Hematopoietic multipotent progenitor cell treated with erythropoietin and hydrocortisone succinate and interleukin-3 and kit ligand, for 15 days (in vitro differentiated cells): ENCODE measurements at places on chromosomes 6 and 20.
A peak's percentile ranks its signal among the peaks of the same experiment; 100 is the strongest.

GRCh38 chr6:136236466-136237293 lies 13.4 kb downstream of the MTFR2 start:
- DNase-seq, result peak; percentile 40

DNA sequence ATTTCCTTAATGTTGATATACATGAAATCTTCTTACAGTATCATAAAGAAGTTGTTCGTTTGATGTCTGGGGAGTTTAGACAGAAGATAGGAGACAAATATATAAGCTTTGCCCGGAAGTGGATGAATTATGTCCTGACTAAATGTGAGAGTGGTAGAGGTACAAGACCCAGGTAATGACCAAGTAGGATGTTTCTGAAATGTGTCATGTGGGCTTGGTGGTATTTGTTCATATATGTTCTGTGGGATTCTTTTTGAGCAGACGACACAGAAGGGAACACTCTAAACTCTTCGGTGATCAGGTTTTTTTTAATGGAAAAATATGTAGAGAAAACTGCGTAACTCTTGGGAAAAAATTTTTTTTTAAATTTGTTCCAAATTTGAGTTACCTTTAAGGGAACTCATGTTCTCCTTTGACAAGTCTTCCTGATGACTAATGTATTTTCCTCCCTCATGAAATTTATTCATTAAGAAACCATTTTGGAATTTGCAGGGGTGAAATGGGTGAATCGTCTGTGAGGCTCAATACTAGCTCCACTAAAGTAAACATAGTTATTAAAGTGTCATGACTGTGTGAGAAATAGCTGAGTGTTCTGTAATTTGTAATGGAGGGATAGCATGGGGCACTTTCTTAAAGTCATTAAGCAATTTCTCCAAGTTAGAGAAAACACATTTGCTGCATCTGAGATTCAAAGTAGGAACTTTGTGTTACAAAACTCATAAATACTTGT lies 100.6 kb downstream of the MAP3K4 start:
- no peak for DNase-seq

GRCh38 chr6:113591896-113592827 lies 265.0 kb upstream of the MARCKS start:
- DNase-seq, result no peak

DNA sequence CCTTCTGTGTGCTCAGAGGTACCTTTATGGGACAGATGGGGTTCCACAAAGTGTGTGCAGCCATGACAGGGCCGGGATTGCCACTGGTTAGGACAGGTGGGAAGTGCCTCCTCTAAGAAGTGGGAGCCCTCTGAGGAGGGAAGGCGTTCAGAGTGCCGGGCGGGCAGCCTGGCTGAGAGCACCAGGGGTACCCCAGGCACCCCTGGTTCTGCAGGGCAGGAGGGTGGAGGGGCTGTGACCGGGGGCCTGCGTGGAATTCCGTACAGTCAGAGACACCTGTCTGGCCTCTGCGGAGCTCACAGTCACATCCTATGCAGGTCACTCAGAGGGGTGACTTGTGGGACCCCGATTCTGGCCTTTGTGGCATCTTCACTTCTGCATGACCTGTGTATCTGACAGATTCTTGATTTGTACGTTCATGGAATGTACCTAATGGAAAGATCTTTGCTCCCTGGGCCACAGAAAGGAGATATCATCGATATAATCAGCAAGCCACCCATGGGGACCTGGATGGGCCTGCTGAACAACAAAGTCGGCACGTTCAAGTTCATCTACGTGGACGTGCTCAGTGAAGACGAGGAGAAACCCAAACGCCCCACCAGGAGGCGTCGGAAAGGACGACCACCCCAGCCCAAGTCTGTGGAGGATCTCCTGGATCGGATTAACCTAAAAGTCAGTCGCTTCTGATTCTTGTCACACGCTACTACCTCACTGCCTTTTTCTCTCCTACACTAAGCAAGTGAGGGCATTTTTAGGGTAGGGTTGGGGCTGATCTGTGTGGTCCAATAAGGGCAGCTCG lies 190.9 kb downstream of the SASH1 start:
- no peak for DNase-seq

GRCh38 chr6:143872201-143872600 lies 7.9 kb downstream of the ZC2HC1B start:
- DNase-seq, result no peak

DNA sequence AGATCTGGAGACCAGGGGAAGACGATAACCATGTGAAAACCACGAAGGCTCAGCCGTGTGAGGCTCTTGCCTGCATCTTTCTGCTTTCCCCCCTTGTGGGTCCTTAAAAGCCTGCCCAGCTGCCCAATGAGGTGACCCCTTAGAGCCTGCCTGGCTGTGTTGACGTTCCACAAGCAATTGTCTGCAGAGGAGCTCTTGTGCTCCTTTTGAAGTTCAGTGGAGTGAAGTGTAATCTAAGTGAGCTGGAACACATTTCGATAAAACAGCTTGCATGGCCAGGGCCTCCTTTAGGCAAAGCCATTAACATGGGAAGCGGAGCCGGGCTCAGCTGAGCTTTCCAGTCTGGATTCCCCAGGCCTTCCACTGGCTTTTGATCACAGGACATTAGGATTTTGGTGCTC lies 27.3 kb upstream of the TCP11 start:
- no peak for DNase-seq

GRCh38 chr6:136969930-136970329 lies 47.8 kb downstream of the SLC35D3 start:
- no peak for DNase-seq

GRCh38 chr6:79602859-79603258 lies 28.3 kb upstream of the SH3BGRL2 start:
- no peak for DNase-seq

DNA sequence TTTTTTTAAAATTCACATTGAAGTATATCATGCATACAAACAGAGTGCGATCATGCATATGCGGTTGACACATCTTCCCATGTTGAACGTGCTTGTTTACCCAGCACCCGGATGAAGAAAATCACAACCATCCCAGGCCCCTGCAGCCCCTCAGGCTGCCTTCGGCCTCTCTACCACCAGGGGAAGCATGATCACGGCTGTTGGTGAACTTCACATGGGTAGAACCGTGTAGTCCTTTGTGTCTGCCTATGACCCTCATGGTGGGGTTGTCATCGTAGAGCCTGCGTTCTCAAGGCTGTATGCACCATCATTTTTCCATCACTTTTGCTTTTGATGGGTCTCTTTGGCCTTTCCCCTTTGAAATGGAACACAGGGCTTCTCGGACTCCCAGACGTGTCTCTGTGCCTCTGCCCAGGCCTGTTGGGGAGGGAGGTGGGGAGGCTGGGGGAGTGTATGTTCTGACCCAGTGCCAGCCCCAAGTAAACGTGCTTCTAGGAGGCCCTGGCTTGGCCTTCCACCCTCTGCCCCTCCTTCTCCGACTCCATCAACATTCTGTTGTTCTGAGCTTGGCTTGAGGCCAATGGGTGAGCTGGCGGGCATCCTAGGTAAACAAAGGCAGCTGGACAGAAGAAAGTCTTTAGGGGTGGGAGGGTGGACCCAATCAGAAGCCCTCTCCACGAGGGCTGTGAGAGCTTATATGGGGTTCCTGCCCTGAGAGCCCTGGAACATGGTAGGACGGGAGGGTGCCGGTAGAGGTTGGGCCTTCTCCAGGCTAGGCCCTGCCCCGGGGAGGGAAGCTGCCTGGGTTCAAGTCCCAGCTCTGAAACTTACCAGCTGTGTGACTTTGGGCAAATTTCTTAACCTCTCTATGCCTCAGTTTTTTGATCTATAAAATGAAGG lies 39.7 kb downstream of the TGM2 start:
- DNase-seq, result no peak

- DNase-seq, result no peak
Observed at GRCh38 chr6:84353459-84354423, 126.3 kb upstream of the CEP162 start.

GRCh38 chr6:27503436-27504030 lies 30.6 kb upstream of the ZNF184 start:
- peak; percentile 66 for DNase-seq

DNA sequence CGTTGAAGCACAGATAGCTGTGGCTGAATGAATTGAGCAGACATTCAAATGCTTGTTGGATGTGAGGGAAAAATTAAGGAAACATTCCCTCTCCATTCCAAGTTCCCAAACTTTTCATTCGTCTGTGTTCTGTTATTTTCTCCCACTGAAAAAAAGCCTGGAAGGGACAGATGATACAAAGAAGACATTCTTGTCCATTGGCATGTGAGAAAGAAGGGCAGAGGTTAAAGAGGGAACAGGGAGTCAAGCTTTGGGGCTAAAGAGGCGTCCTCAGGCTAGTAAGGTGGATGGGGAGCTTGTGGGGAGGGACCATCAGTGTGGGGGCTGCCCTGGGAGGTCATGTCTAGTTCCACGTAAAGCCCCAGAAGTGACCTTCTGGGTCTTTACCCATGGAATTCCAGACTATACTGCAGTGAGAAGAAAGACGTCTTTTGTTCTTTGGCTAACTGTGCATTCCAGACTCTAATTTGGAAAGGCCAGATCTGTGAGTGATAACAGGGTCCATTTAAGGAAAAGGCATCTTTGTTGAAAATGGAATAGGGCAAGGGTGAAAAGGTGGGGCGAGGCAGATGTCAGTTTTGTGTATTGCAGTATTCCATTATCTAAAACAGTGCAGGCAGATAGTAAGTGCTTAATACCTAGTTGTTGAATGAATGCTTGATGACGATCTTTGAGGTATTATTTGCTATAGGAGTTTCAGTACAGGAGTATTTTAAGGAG lies 117.5 kb downstream of the SOX4 start:
- DNase-seq, result no peak

DNA sequence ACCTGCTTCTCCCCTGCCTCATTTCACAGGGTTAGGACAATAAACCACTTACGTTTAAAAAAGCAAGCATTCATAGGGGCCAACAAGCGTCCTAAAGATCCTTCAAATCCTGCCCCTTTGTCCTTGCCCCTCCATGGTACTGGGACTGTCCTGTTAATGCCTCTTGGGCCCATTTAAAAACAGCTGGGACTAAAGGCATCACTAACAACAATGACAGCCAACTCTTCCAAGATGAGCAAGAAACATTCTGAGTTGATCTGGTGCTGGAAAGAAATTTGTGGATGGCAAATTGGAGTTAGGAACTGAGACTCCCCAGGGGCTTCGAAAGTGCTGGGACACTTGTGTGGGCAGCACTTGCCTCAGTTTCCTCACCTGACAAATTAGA lies 93.4 kb downstream of the ZMYND8 start:
- no peak for DNase-seq

DNA sequence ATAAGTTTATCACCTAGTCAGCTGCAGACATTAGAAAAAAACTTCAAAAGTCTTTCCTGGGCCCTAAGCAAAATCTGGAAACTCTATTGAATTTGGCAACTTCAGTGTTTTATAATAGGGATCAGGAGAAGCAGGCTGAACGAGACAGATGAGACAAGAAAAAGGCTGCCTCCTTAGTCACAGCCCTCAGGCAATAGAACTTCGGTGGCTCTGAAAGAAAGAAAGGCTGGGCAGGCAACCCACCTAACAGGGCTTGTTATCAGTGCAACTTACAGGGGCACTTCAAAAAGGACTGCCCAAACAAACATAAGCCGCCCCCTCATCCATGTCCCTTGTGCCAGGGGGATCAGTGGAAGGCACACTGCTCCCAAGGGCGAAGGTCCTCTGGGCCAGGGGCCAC lies 657.9 kb upstream of the HS3ST5 start:
- DNase-seq, result no peak

DNA sequence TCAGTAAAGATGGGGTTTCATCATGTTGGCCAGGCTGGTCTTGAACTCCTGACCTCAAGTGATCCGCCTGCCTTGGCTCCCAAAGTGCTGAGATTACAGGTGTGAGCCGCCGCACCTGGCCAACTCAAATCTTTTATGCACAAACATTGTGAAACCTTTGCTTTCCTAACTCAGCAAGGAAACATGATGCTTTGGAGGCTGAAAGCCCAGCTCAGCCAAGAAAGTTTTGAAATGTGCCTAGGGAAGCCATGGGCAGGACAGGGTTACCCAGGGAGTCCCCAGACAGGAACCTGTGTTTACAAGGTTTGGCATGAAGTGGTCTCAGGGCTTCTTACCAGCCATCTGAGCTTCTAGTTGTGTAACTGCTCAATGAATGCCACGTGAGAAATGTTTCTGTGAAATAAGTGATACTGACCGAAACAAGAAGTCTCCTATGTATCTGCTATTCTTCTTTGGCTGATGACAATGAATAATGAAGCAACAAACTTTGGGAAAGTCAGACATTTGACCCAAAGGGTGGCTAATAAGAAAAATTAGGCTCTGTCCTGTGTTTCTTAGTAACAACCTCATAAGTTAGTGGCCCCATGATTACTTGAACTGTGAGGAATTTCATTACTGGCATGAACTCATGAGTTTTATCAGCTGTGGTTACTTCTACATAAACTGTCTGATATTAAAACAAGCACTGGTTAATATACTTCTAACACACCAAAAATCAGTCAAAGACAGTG lies 163.5 kb downstream of the KIF6 start:
- DNase-seq, result no peak

DNA sequence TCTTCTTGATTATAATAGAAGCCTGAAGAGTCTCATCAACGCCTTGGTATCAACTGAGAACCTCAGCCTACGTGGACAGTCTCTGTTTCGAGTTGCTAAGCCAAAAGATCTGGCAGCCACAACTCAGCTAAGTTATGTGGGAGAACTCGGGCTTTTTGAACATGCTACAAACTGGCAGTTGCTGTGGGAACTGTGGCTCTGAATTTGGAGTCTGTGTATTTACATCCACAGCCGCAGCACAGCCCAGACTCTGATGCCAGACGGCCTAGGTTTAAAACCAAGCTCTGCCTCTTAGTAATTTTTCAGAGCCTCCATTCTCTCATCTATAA lies 35.8 kb downstream of the RIPOR2 start:
- no peak for DNase-seq

- no peak for DNase-seq
Observed at GRCh38 chr6:8750627-8751026, 315.3 kb upstream of the SLC35B3 start.

- no peak for DNase-seq
Observed at GRCh38 chr20:20488388-20488787, 120.5 kb downstream of the INSM1 start.

DNA sequence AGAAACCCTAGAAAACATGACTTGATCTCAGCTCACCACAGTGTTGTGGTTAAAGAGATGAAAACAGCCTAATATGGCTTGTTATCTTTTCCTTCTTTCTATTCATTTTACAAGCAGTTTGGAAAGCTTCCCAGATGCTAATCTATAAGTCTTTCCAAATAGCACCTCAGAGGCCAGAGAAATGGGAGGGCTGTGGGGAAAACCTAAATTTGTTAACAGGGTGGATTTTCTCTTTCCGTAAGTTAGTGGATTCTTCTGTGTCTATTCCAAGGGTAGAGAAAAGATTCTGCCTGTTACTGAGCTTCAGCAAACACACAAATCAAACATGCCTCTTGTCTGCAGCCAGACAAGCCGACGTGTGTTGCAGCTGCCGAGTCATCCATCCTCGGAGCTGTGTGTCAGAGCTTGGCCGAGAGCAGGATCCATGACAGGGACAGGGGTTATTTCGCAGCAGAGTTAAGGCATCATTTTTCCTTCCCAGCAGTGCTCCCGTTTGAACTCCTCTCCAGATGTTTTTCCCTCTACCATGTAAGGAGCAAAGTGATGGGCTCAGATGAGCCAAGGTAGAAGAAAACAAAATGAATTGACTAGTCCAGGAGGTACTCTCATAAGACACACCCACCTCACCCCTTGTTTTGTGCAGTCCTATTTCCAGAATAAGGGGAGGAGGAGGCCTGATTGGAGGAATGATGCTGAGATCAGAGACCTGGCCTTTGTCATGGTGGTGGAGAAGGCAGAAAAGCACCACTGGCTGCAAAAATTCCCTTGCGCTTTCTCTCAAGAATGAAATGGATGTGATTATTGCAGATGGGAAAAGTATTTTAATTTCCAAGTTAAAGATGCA lies 560.0 kb downstream of the C6orf118 start:
- DNase-seq, result no peak
